ENCODE measurements at places on chromosomes 4 and X.

GRCh38 chrX:39729981-39730661, 367.6 kb downstream of the BCOR start:
- DNase-seq = no peak

- DNase-seq = no peak
Measured at GRCh38 chrX:31271615-31272471, 200.0 kb upstream of the FTHL17 start.

DNA sequence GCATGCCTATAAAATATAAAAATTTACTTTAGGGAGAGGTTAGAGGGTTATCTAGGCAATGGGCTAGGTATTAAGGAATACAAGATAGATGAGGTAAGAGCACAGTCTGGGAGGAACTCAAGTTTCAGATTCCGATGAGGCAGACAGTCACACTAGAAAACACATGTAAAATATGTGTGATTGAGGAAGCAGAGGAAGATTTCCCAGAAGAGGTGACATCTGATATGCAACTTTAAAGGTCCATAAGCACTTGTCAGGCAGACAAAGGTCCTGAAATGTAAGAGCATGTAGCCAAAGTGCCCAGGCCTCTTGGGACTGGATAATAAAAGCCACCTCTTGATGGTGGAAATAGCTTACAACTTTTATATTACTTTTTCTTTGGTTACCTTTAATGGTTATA, 81.1 kb upstream of the AADAT start:
- DNase-seq = no peak

DNA sequence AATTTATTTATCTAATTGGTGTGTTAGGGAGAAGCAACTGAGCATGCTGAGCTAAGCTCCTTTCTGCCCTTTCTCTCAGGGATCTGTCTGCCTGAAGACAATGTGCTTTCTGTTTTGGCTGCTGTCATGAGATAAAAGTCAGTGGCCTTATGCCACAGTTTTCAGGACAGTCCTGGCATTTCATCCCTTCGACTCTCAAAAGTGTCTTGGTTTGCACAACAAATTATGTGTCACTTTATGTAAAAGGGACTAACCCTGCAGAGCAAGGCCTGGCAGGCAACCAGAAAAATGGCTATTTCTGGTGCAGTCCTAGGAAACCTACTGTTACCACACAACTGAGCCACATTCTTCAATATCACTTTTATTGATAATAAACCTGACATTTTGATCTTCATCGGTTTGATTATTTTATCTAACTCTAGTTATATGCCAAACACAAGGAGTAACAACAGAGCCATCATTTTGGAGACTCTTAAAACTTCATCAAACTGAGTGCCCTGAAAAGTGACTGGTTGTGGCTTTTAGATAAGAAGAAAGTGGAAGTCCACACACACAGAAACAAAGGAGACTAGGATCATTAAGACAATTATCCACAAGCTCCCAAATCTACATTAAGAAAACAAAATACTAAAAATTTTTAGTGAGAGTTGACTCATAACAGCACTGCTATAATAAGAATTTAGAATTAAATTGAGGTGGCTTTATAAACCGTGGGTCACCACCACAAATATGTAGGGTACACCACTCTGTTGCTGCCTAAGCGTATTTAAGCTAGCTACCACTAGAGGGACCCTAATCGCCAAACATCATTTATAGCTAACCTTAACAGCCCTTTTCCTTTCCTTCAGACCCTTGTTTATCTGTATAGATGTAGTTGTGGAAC, 95.9 kb upstream of the PTPN13 start:
- no peak for DNase-seq

GRCh38 chr4:73452953-73453700, 17.1 kb downstream of the AFP start:
- DNase-seq = no peak

- DNase-seq = no peak
Measured at GRCh38 chrX:31117266-31117665, 45.4 kb upstream of the FTHL17 start.

DNA sequence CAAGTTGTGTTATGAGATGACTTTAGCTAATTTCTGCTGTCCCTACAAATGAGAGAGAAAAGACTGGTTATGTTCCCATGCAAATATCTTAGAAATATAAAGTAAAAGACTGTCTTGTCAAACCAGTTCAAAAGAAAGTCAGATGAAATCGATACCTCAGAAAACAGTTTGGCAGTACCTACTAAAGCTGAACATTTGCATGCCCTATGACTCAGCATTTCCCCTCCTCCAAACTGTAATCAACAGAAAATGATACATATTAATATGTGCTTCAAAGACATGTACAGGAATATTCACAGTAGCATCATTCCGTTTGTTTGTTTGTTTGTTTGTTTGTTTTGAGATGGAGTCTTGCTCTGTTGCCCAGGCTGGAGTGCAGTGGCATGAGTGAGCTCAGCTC, 90.3 kb downstream of the ARX start:
- DNase-seq = no peak

DNA sequence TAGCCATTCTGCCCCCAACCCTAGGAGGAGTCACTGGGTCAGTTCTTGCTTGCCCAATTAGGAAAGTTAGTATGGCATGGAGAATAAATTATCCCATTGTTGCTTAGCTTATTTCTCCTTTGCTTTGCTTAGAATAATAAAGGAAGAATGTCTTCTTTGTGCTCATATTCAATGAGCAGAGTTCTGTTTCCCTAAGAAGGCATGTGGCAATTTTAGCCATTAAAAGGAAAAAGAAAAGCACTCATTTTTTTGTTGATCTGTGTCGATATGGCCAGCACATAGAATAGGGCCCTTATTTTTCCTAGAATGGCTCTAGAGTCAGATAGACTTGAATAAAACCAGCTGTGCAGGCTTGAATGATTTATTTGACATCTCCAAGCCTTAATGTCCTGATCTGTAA, 166.4 kb upstream of the PPARGC1A start:
- DNase-seq = no peak

- no peak for DNase-seq
Measured at GRCh38 chrX:38435130-38435529, 82.7 kb downstream of the OTC start.

- DNase-seq = no peak
Measured at GRCh38 chr4:100317032-100317864, 127.0 kb upstream of the DDIT4L start.

DNA sequence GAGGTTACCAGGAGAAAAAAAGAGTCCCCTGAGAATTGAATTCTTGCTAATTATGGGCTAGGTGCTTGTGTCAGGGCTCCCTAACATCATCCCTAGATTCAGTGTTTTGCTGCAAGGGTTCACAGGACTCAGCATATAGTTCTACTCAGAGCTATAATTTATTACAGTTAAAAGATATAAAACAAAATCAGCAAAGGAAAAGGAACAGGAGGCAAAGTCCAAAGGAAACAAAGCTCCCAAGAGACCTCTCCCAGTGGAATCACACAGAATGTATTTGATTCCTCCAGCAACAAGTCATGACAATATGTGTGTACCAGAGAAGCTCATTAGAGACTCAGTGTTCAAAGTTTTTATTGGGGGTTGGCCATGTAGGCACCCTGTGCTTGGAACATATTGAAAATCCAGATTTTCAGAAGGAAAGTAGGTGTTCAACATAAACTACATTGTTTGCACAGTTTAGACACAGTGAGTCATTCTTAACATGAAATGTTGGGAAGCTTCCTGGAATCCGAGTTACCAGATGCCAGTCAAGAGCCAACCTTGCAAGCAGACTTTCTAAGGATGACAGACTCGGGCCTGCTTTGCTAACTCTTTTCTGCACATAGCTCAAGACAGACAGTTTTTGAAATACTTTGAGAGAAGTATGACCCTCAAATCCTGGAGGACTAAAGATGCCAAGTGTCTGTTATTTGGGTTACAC, 311.3 kb upstream of the EMCN start:
- no peak for DNase-seq

- DNase-seq = no peak
Measured at GRCh38 chr4:25919676-25920075, 5.7 kb downstream of the SMIM20 start.

DNA sequence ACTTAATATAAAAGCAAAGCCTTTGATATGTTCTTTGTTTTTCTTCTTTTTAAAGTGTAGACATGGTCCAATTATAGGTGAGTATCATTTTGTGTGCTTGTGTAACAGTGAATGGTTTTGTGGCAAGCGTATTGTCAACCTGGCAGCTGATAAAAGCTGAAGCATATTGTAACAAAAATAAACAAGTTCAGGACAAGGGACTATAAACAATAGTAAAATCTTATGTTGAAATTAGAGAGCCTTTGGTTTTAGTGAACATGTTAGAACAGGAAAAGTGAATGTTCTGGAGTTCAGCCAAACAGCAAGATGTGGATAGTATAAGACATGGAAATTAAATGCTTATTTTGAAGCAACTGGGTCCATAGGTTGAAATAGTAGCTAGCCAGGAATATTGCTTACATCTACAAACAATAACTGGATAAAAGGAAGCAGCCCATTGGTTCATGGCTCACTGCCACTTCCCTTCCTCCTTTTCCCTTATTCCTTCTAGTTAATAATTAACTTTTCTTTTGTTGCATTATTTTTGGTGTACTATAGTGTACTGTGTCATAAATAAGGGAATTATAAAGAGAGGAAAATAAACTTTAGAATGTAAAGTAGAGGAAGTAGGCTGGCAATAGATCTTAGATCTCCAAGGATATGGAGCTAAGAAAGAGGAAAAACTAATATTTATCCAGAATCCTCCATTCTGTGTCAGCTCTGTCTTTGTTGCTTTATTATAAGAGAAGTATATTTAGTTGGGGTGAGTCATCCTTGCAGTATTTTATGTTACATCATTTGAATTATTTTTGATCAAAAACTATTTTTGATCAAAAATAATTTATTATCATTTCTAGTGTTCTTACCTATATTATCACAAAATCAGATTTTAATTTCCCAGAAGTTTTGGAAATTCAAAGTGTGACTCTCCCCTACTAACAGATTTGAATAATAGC, 65.6 kb downstream of the MRPL1 start:
- DNase-seq = no peak

GRCh38 chr4:54215379-54216077, 13.6 kb upstream of the PDGFRA start:
- no peak for DNase-seq

- no peak for DNase-seq
Measured at GRCh38 chr4:123444290-123444731, 47.7 kb downstream of the SPRY1 start.

DNA sequence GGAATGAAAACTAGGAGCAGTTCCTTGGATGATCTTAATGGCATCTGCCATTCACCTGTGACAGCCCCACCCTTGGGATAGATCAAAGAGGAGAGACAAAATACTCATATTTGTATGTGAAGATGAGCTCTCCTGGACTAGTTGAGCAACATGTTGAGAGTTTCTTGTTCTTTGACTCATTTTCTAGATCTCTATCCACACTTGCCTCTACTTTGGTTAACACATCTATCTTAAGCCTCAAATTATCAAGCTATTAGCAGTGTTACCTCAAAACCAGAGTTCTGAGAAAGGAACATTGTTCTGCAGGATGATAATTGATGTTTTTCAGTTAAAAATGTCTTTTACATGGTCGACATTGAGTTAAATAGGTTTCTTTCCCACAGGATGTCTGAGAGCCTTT, 94.2 kb upstream of the TEX13D start:
- DNase-seq = no peak

GRCh38 chrX:102863735-102864134, 73.3 kb upstream of the RAB40AL start:
- peak; percentile 68 for DNase-seq

DNA sequence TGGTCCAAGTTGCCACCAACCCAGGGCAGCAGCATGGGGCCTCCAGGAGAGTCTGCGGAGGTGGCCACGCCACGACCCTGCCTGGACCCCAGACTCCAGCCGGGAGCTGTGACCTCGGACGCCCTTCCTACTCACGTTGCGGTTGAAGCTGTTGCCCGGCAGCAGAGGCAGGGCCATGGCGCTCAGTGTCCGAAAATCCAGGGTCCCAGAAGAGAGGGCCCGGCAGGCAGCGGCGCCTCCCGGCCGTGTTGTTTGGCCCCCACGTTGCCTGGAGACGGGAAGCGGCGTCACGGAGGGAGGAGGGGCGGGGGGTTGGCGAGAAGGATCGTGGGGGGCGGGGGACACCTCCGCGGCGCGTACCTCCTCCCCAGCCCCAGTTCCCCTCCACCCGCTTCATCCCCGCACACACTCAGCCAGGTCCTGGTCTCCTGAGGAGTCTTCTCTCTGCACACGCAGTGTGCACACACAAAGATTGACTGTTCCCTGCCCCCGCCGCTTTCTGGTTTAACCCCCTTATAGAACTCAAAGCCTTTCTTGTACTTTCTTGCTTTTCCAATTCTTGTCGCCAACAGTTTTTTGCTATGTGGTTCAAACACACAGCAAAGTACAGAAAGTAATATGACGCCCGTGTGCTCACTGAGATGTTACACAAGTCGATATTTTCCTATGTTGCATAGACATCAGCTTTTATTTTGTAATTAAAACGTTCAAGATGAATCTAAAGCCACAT, at the start of gene EFHC2:
EFHC2 (minus strand) TSS at position 261 of the 730 bp plus-strand sequence; CDS start at position 177, 84 bp downstream.
- peak; percentile 3 for DNase-seq

DNA sequence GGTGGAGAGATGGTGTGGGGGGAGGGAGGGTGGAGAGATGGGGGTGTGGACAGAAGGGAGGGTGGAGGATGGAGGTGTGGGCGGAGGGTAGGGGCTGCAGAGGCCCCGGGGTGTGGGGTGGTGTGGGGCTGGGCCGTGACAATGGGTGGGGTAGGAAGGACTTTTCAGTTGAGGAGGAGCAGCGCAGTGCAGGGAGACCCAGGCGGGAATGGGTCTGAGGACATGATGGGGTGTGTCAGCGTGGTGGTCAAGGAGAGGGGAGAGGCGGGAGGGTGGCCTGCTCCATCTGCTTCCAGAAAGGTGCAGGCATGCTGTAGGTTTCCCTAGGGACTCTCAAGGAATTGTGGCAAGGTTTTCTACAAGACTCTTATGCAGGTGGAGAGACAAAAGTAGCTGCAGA, 48.9 kb downstream of the RGS12 start:
- no peak for DNase-seq

DNA sequence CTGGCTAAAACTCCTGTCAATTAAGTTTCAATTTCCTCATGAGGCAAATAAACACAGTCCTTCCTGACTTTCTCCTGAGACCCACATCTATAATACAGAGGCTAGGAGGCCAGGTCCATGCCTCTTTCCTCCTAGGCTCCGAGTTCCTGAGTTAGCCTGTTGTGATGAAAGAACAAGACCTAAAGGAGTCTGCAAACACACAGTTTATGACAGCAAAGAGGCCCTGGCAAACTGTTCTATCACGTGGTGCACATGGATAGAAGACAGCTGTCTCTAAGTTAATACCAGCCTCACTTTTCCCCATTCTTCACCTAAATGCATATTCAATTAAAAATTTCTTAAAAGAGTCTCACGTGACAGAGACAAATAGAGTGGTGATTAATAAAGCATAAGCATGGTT, 145.2 kb downstream of the TET2 start:
- no peak for DNase-seq

GRCh38 chr4:185039508-185040273, 21.4 kb downstream of the HELT start:
- no peak for DNase-seq

DNA sequence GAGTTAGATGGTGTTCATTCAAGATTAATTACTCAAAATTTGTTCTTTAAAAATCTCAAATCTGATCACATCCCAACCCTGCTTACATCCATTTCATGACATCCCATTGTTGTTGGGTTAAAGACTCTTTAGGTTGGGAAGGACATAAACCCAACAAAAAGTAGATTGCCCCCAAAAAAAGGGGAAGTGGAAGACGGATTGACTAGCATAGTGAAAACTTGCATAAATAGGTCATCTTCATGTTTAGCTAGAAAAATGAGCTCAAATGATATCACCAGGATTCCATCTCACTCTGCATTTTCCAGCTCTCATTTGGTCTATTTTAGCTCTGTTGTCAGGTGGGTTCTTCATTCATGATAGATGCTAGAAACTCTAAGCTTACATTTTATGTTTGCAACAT, 18.5 kb upstream of the TET2 start:
- DNase-seq = no peak
